ENCODE measurements at places on chromosomes 6 and 20. TPM values are rescaled to one million over a fixed set of nuclear protein-coding genes. Genes with fewer than 3 reads are reported as not detected.

- H3K27ac ChIP-seq, result peak overlapping the region; percentile 98
- H3K27me3 ChIP-seq, result no peaks in the 10 kb centered on the region
- no peaks in the 10 kb centered on the region for H3K36me3 ChIP-seq
- peak overlapping the region; percentile 42 for H3K4me3 ChIP-seq
- H3K4me1 ChIP-seq, result peaks cover 31% of the 10 kb centered on the region
- peak; percentile 89 for DNase-seq
Observed at GRCh38 chr6:169723991-169724493, 258 bp downstream of the PHF10 start.

GRCh38 chr6:168596344-168596743, 155.4 kb downstream of the SMOC2 start:
- no peak for DNase-seq
- H3K27me3 ChIP-seq, result no peaks in the 10 kb centered on the region
- no peak overlapping the region for H3K4me3 ChIP-seq

DNA sequence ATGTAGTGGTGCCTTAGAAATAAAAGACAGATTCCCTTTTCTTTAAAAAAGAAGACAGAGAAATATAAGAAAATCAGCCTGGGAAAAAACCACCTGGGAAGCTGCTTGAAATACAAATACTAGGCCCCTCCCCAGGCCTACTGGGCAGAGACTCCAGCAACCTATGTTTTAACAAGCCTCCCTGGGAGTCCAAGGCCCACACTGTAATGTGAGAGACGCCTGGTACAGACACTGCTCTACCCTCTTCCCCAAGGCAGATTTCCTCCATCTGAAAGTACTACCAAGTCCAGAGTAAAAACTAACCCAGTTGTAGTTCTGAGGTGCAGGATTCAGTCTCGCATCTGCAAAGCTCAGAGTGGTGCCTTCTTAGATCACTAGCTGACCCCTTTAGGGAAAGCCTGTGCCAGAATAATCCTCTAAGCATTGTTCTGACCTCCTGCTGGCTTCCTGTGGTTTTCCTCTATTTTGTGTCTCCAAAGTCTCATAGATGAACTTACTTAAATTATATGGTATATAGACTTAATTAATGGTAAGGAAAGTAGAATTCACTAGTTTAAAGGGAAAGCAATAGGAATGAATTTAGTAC, 270.2 kb upstream of the SLC35B3 start:
- H3K4me3 ChIP-seq, result no peak overlapping the region
- H3K4me1 ChIP-seq, result peaks cover 6% of the 10 kb centered on the region
- no peaks in the 10 kb centered on the region for H3K36me3 ChIP-seq

- no peaks in the 10 kb centered on the region for H3K36me3 ChIP-seq
- no peak overlapping the region for H3K27ac ChIP-seq
- no peak overlapping the region for H3K4me3 ChIP-seq
- DNase-seq, result no peak
Observed at GRCh38 chr6:35181308-35181932, 32.3 kb upstream of the SCUBE3 start.

GRCh38 chr6:4351520-4352321, 216.3 kb upstream of the ECI2 start:
- no peaks in the 10 kb centered on the region for H3K36me3 ChIP-seq
- peaks cover 5% of the 10 kb centered on the region for H3K4me1 ChIP-seq
- DNase-seq, result peak; percentile 14
- H3K4me3 ChIP-seq, result no peak overlapping the region
- no peaks in the 10 kb centered on the region for H3K27me3 ChIP-seq
- no peak overlapping the region for H3K27ac ChIP-seq

DNA sequence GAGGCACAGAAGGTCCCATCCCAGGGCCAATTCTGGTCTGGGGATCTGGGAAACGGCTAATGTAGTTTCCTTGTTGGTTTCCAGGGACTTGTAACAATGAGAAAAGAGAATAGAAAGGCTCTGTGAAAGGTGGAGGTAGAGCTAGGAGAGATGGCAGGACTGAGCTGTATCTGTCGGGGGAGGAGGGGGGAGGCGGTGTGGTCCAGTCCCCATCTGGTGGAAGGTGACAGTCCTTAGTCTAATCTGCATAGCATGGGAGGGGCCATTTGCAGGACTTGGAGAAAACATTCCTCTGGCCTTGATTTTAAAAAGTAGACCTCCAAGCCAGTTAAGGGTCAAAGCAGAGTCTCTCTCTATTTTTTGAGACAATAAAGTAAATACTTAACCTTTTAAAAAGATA, 137.1 kb downstream of the DNAH8 start:
- H3K4me1 ChIP-seq, result no peaks in the 10 kb centered on the region
- H3K27me3 ChIP-seq, result no peaks in the 10 kb centered on the region
- no peak overlapping the region for H3K4me3 ChIP-seq
- H3K27ac ChIP-seq, result no peak overlapping the region
- no peak for DNase-seq
- no peaks in the 10 kb centered on the region for H3K36me3 ChIP-seq

DNA sequence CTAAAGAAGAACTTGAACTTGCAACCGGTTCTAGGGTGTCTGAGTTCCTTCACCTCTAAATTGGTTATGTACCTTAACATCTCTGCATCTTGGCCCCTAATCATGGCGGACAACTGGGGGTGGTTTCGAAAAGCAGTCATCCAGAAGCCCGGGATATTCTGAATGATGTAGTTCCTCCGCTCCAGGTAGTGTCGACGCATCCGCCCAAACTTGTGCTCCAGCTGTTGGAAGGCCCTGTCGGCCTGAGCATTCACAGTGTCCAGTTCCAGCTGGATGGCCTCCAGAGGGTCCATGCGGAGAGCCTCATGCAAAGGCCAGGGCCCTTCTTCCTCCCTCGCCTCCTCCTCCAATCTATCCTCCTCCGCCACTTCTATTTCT, 887 bp downstream of the TSPYL1 start:
- H3K36me3 ChIP-seq, result no peaks in the 10 kb centered on the region
- peak overlapping the region; percentile 94 for H3K4me3 ChIP-seq
- H3K4me1 ChIP-seq, result peaks cover 25% of the 10 kb centered on the region

The PAK5 gene
- total RNA-seq, result 1.6 TPM

GRCh38 chr6:104522533-104522932, 337.2 kb downstream of the HACE1 start:
- no peak overlapping the region for H3K4me3 ChIP-seq
- no peaks in the 10 kb centered on the region for H3K36me3 ChIP-seq
- H3K27ac ChIP-seq, result no peak overlapping the region
- H3K27me3 ChIP-seq, result no peaks in the 10 kb centered on the region
- no peaks in the 10 kb centered on the region for H3K4me1 ChIP-seq

DNA sequence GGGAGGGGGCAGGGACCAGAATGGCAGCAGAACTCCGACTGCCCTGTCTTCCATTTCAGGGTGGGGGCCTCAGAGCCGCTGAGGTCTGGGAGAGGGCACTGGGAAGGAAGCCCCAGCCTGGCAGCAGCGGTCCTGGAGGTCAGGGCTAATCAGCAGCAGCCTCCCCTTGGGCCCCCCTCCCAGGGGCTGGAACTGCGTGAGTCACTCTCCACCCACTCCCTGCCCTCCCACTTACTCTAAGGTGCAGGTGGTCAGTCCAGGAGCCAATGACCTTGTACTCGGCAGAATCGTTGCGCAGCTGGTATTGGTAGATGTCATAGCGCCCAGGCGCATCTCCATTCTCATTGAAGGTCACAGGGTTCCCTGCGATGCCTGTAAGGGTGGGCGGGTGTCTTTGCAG, 105.9 kb downstream of the GRM4 start:
- no peak overlapping the region for H3K27ac ChIP-seq
- peaks cover 14% of the 10 kb centered on the region for H3K4me1 ChIP-seq
- H3K27me3 ChIP-seq, result no peaks in the 10 kb centered on the region
- no peak for DNase-seq

GRCh38 chr20:40427026-40427425, 262.0 kb downstream of the MAFB start:
- no peaks in the 10 kb centered on the region for H3K27me3 ChIP-seq
- H3K27ac ChIP-seq, result no peak overlapping the region
- H3K4me1 ChIP-seq, result no peaks in the 10 kb centered on the region
- DNase-seq, result no peak
- no peak overlapping the region for H3K4me3 ChIP-seq

DNA sequence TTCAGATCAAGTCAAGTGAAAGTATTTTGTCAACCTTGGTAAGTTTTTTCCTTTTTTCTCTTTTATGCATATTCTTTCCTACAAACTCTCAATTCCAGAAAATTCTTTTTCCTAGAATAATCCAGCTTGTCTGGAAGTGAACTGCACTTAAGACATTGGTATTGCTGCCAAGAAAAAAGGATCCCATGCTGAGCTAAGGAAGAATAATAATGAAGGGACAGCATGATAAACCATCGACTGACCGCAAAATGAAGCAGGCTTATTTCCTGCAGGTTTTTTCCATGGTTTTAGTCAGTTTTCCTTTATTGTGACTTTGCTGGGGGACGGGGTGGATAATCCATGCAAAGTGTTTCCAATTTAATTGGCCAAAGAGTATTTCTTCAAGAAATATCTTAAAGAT, 857.6 kb upstream of the SLC35B3 start:
- H3K27me3 ChIP-seq, result no peaks in the 10 kb centered on the region
- H3K36me3 ChIP-seq, result no peaks in the 10 kb centered on the region
- peaks cover 6% of the 10 kb centered on the region for H3K4me1 ChIP-seq
- no peak overlapping the region for H3K4me3 ChIP-seq
- DNase-seq, result no peak

- no peaks in the 10 kb centered on the region for H3K36me3 ChIP-seq
- no peak overlapping the region for H3K4me3 ChIP-seq
- H3K4me1 ChIP-seq, result peaks cover 6% of the 10 kb centered on the region
- H3K27me3 ChIP-seq, result no peaks in the 10 kb centered on the region
Observed at GRCh38 chr20:4828830-4829513, 107.3 kb downstream of the PRND start.

DNA sequence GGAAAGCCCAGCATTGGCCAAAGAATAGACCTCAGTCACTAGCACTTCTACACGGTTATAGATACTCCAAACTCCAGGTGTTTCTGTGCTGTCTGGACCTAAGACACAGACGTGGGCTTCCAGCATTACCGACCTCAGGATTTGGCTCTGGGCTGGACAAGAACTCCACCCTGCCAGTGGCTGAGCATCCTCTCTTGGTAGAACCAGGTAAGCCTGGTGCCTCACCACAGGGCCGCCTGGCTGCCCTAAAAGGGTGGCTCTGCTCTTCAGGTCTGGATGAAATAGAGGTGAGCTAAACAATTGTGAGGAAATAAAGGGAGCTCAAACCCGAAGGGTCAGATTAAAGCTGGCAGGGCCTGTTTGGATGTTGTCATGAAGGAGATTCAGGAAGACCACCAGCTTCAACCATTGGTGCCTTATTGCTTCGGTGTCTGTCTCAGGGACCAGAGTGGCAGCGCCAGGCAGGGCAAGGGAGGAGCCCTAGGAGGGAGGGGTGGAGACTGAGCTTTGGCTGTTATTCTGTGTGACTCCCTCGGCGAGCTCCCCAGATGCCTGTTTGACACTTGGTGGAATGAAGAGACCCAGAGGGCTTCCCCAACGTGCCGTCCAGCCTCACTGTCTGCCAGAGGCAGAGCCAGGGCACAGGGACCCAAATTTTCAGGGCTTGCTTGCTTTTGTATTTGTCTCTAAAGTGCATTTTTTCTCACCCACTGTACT, 8.6 kb downstream of the SYNDIG1 start:
- H3K27ac ChIP-seq, result no peak overlapping the region
- H3K4me1 ChIP-seq, result peaks cover 8% of the 10 kb centered on the region
- H3K4me3 ChIP-seq, result no peak overlapping the region

DNA sequence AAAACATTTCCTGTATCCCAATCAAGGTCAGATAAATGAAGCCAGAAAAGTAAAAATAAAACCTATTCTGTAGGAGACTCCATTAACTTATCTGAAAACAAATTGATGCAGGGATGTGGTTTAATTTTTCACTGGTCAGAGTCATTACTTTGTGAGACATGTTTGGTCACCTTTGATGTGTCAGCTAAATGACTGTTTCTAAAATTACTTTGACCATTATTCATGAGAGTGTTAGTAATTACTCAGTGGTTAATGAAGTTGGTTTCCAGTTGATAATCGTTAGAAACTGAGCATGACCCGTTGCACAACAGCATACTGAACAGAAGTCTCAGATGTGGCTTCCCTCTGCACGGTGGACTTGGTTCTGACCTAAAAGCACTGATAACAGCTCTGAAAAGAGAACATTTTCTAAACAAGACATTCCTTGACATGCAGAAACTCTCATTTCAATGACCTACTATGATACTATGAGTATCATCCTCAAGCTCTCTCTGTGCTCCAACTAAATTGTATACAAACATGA, 410.5 kb upstream of the RNF217 start:
- H3K27me3 ChIP-seq, result no peaks in the 10 kb centered on the region
- no peak overlapping the region for H3K4me3 ChIP-seq
- no peak for DNase-seq
- no peak overlapping the region for H3K27ac ChIP-seq

DNA sequence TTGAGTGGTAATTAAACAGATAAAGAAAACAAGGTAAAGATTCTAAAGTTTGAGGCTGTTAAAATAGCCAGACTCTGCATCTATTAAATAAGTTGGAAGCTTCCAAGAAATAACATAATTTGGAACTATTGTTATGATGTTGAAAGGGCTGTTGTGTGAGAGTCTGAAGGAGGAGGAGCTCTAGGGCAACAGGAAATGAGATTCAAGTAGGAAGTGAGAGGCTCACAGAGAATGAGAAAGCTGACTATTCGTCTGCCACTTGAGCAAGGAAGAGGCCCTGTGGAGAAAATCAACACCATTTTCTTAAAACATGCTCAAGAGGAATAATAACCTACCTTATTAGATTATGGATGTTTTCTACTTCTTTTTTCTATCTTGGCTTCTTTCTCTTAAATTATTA, 185.2 kb downstream of the SLC24A3 start:
- H3K27me3 ChIP-seq, result no peaks in the 10 kb centered on the region
- no peak overlapping the region for H3K4me3 ChIP-seq
- no peaks in the 10 kb centered on the region for H3K4me1 ChIP-seq

GRCh38 chr6:3635482-3635881, 116.0 kb downstream of the PXDC1 start:
- H3K27me3 ChIP-seq, result no peaks in the 10 kb centered on the region
- no peak overlapping the region for H3K4me3 ChIP-seq
- no peak for DNase-seq
- no peaks in the 10 kb centered on the region for H3K36me3 ChIP-seq
- no peak overlapping the region for H3K27ac ChIP-seq

The CST7 gene
- not detected for total RNA-seq

The JPH2 gene
- total RNA-seq, result not detected

- H3K4me3 ChIP-seq, result no peak overlapping the region
- H3K27me3 ChIP-seq, result no peaks in the 10 kb centered on the region
- H3K27ac ChIP-seq, result no peak overlapping the region
Observed at GRCh38 chr6:163751032-163751525, 336.6 kb downstream of the QKI start.

The NOTCH4 gene
- total RNA-seq, result 4.5 TPM

- H3K27ac ChIP-seq, result no peak overlapping the region
- no peak for DNase-seq
- no peaks in the 10 kb centered on the region for H3K27me3 ChIP-seq
- no peaks in the 10 kb centered on the region for H3K36me3 ChIP-seq
Observed at GRCh38 chr20:47758517-47759450, 26.5 kb downstream of the SULF2 start.

GRCh38 chr20:15895560-15896084, 677.6 kb downstream of the KIF16B start:
- no peak for DNase-seq
- H3K4me3 ChIP-seq, result no peak overlapping the region
- no peaks in the 10 kb centered on the region for H3K4me1 ChIP-seq
